ENCODE measurements at places on chromosomes 6 and 20.

DNA sequence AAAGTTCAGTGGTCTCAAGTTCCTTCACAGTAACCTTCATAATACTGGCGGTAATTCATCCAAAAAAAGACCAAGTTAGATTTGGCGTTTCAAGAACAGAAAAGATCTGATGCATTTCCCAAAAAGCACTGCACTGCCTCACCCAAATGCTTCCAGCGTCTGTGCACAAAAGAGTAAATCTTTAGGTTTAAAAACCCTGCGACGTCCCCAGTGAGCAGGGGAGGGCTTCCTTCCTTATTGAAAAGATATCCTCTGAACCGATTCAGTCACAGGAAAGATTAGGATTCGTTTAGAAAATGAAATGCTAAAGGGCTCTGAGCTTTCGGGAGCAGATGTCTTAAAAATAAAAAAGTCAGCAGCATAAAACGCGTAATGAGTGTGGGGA is 654 bp downstream of the TBC1D7 start:
- no peak for DNase-seq

GRCh38 chr6:14147891-14148290 is 30.3 kb downstream of the CD83 start:
- no peak for DNase-seq

DNA sequence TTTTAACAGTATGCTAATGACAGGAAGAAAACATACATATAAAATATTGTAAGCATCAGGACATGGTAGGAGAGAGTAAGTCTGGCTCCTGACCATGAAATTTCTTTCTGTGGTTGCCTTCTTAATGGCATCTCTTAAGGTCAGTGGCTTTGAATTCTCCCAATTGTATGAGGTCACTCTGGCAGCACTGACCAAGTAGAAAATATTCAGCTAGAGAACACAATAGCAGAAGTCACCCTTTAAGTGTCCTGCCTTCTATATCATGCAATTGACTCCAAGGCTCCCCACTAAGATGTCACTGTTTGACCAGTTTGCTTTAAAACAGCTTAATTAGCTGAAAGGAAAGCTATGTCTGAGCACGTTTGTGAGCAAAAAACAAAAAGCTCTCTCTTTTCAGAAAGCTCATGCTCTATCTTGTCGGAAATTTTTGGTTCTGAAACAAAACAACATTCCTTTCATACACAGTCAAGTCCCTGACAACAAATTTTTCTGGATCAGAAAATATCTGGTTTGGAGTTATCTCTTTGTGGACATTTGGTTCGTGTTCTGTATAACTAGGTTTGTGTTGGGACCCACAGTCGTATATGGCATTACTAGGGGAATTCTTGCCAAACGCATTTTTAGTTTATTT is 120.9 kb upstream of the IFNGR1 start:
- DNase-seq, result no peak

- DNase-seq, result no peak
Measured at GRCh38 chr6:145723646-145724045, 11.7 kb downstream of the EPM2A start.

GRCh38 chr20:32497589-32498224 is 87.4 kb downstream of the NOL4L start:
- DNase-seq, result no peak

- no peak for DNase-seq
Measured at GRCh38 chr6:33985313-33985751, 160.6 kb downstream of the GRM4 start.

DNA sequence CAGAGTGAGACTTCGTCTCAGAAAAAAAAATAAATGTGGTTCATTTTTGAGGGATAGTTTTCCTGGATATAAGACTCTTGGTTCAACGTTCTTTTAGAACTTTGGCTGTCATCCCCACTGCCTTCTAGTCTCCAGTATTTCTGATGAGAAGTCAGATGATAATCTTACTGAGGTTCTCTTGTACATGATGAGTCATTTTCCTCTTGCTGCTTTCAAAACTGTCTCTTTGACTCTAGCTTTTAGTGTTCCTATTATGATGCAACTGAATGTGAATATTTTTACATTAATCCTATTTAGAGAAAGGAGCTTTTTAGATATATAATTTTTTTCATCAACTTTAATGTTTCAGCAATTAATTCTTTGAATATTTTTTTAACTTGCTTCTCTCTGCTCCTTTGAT is 46.0 kb upstream of the OR14J1 start:
- no peak for DNase-seq

DNA sequence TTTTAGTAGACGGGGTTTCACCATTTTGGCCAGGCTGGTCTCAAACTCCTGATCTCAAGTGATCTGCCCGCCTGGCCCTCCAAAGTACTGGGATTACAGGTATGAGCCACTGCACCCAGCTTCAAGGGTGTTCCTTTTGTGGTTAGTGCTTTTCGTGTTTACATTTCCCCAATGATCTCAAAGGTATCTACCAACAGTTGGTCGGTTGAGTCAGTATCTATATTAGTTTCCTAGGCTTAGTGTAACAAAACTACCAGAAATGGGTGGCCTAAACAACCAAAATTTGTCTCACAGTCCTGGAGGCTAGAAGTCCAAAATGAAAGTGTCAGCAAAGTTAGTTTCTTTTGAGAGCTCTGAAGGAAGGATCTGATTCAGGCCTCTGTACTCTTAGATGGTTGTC is 30.1 kb downstream of the CASP8AP2 start:
- DNase-seq, result no peak

GRCh38 chr6:157604816-157605215 is 218.2 kb upstream of the SNX9 start:
- DNase-seq, result no peak

- no peak for DNase-seq
Measured at GRCh38 chr6:68728159-68728979, 93.3 kb downstream of the ADGRB3 start.

DNA sequence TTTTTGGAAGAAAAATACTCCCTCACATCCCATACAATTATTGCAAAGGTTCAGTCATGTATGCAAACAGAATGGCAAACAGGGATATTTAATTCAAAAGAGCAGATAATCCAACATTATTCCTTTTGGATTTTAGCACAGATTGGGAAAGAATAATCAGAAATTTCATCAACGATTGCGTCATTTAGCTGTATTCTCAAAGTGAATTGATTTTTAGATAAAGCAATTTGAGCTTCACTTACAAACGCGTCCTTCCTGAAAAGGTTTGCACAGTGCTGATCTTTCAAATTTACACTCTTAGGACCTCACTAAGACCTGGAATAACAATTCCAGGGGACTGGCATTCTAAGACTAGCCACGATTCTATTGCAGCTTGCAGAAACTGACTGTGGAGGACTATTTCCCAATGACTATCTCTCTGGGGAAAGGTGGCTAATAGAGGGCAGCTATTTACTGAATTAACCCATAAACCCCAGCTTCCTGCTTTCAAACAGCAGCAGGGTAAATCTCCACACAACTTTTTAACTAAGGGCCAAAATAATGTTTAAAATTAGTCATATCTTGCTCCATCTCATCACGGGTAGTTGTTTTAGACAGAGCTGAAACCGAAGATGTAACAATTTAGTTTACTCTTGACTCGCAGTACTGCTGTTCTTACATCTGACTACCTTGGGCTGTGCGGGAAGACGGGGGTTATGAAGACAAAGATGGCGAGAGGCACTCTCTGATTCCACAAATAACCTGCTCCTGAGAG is 131.2 kb upstream of the FAM184A start:
- DNase-seq, result no peak

GRCh38 chr6:47034926-47035325 is 7.2 kb downstream of the ADGRF1 start:
- DNase-seq, result no peak

- DNase-seq, result no peak
Measured at GRCh38 chr6:127120023-127120786, 1.7 kb downstream of the RSPO3 start.

DNA sequence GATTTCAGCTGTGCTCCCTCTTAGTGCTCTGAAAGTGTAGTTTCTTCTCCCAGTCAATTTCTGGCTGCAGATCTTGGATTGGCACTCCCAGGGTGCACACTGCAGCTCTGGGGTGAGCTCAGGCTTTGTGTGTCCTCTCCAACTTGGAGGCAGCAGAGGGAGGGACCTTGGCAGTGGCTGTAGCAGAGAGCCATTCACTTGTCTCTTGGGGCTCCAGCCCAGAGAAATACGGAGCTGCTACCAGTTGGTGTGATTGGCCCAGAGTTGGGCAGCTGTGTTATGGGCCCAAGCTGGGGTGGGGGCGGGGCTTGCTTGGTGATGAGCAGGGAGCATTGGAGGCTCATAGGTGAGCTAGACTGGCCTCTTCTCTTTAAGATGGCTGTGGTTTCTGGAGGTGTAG is 65.9 kb downstream of the KLHL32 start:
- no peak for DNase-seq

GRCh38 chr20:33119725-33120720 is 40.6 kb downstream of the BPIFB4 start:
- no peak for DNase-seq

DNA sequence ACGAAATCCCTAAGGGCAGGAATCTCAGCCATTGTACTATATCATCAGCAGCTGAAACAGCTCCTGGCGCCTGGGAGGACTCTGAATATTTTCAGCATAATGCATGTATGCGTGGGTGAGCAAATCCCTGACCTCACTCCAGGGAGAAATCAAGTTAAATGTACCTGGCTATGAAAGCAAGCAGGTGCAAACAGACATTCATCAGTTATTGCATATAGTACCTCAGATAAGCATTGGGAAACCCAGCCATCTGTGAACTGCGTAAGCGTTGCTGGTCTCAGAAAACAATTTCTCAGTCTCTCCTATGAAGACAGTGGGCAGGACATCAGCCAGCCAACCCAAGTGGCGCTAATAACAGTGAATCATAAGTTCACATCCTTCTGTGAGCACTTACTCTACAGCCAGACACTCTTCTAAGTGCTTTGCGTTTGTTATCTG is 622.6 kb downstream of the EPM2A start:
- DNase-seq, result no peak

DNA sequence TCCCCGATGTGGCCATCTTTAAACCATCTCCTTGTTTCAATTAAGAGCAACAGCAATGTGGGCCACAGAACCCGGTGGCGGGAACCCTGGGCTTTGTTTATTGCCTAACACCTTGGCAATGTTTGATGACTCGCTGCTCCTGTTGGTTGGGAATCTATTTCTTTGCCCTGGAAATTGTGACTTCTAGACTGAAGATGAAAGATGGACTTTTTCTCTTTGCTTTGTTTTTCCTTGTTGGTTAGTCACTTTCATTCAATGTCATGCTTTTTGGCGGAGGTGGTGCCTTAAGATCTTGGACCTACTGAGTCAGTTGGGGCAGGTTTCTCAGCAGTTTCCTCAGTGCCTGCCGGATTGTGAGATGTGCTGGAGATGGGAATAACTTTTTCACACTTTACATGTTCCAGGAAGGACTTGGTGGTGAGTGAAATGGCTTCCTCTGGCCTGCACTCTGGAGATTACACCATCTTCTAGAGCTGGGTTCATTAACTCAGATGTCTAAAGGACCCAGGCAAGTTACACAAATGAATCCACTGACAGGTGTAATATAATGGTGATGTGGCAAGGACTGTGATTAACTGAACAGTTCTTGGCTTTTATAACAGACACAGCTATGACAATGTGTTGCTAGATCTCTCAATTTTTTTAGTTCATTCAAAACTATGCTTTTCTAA is 56.3 kb downstream of the TSHZ2 start:
- DNase-seq, result no peak

- DNase-seq, result no peak
Measured at GRCh38 chr20:8627340-8628004, 441.4 kb upstream of the PLCB4 start.

DNA sequence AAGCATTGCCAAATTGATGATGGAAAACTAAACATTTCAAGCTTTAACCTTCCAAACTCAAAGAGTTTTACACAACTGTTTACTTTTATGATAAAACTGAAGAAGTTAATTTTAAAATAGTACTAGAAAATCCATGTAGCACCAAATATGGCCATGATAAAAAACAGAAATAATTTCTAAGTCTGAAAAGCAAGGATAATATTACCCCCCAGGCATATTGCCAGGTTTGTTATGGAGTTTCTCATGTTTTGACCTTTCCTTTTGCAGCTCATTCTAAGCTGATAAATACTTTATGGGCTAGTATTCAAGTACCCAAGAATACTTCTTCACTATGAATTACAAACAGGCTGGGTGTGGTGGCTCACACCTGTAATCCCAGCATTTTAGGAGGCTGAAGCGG is 209.9 kb upstream of the ZFP64 start:
- no peak for DNase-seq

DNA sequence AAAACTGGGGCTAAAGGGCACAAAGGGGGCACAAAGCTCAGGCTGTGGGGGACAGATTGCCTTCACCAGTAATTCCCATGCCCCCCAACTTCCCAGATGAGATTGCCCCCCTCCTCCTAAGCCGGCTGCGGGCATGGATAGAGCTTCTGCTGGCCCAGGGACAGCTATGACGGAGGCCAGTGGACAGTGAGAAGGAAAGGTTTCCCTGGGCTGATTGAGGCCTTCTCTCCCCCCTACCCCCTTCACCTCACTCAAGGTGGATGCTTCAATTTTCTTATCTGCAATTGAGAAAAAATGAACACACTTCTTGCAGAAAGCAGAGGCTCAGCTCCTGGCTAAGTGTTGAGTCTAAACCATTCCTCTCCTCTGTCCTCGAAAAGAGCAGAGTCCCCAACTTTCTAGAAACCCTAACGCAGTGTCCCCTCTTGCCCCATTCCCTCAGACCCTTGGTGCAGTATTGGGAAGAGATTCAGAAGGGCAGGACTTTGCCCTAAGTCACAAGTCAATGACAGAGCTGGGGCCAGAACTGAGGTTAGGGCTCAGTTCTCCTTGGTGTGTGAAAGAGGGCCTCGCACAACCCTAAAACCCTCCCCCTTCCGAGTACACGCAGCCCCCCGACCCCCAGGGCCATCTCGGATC is 808 bp downstream of the SDC4 start:
- no peak for DNase-seq

DNA sequence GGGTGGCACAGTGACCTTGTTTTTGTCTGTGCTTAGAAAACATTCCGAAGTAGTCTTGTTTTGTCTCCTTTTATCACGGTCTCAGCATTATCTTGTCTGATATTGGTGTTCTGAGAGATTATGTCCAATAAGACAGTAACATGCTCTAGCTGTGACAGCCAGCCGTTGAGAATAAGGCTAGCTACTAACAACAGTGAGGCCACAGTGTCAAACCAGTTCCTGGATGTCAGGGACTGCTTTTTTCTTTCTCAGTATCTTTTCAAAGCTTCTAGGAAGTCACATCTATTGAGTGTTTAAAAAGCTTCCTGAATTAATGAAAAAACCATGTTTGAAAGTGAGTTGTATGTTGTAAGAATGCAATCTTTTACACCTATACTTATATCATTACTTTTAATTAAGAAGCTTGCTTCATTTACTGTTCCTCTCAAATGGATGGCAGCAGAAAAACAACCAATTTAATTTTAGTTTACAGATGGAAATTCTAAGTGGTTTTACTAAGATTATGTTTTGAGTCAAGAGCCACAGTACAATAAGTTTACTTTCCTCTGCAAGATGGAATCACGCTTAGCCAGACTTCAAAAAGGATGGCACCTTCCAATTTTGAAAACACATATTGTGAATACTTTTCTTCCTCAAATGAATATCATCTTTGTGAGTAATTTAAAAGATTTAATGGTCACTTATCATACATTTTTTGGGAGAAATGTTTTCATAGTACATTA is 53.1 kb downstream of the MAP3K7 start:
- DNase-seq, result no peak
